Prostate gland (tissue), 2 donors: ENCODE measurements at places on chromosomes 13 and 19.

DNA sequence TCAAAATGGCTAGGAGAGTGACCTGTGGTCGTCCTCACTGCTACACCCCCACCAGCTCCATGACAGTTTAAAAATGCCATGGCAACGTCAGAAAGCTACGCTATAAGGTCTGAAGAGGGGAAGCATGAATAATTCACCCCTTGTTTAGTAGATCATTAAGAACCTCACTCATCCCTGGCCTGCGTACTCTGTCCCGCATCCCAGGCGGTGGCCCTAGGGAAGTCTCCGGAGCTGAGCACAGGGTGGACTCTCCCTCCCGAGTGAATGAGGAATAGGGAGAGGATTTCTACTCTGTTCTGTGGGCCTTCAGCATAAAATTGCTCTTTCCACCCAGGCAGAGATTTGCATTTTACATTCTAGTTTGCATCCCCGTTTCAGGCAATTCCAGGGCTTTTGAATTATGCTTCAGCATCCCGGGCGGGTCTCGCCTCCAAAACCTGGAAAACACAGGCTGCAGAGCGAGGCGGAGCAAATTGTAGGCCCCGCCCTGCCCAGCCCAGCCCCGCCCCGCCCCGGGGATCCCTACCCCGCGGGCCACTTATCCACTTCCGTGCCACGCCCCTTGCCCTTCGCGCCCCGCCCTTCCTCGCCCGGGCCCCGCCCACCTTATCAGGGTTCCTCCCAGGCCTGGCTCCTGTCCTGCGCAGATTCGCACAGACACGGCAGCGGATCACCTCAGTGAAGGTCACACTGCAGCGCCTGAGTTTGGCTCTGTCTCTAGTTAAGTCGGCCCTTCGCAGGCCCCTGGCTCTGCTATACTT is 7.5 kb upstream of the ZNF525 start:
- H3K27ac ChIP-seq = no peak overlapping the region
- no peaks in the 10 kb centered on the region for H3K36me3 ChIP-seq
- no peak overlapping the region for H3K4me3 ChIP-seq
- H3K27me3 ChIP-seq = no peaks in the 10 kb centered on the region

- peak overlapping the region; percentile 73 for H3K27ac ChIP-seq
- peak overlapping the region; percentile 40 for H3K4me3 ChIP-seq
- H3K36me3 ChIP-seq = no peaks in the 10 kb centered on the region
- H3K4me1 ChIP-seq = no peaks in the 10 kb centered on the region
These were observed 1.5 kb downstream of the GPC6 start for GRCh38 chr13:93227878-93228642.

- no peak overlapping the region for H3K27ac ChIP-seq
- H3K4me1 ChIP-seq = no peaks in the 10 kb centered on the region
- no peaks in the 10 kb centered on the region for H3K27me3 ChIP-seq
- DNase-seq = no peak
- no peak overlapping the region for H3K4me3 ChIP-seq
These were observed 777.0 kb upstream of the SLITRK1 start for GRCh38 chr13:84659359-84659661.

DNA sequence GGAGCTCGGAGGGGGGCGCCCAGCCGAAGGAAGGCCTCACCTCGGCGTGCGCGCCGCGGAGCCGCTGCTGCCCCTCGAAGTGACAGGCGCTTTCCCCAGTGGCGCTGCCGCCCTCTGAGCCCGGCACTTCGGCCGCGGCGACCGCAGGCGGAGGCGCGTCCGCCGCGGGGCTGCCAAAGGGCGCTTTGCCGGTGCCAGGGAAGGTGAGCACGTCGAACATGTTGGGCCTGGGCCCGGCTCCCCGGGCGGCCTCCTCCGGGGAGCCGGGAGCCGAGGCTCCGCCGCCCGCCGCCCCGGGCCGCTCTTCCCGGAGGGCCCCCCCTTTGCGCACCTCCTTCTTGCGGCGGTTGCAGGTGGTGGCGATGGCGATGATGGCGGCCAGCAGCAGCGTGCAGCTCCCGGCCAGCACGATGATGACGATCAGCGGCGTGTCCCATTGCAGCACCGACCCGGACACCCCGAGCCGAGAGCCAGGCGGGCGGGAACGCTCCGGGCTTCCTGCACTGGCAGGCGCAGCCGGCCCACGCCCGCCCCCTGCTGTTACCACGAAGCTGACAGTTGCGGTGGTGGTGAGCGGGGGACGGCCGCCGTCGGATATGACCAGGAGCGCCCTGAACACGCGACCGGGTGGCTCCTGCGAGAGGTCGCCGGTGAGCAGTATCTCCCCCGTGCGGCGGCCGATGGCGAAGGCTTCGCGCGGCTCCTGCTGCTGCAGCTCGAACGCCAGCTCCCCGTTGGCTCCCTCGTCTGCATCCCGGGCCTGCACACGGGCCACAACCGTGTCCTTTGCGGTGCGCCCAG is 2.5 kb downstream of the PCDH8 start:
- DNase-seq = no peak
- no peaks in the 10 kb centered on the region for H3K36me3 ChIP-seq
- peaks cover 29% of the 10 kb centered on the region for H3K27me3 ChIP-seq
- peaks cover 3% of the 10 kb centered on the region for H3K4me1 ChIP-seq
- peak overlapping the region; percentile 2 for H3K4me3 ChIP-seq
- H3K27ac ChIP-seq = no peak overlapping the region

DNA sequence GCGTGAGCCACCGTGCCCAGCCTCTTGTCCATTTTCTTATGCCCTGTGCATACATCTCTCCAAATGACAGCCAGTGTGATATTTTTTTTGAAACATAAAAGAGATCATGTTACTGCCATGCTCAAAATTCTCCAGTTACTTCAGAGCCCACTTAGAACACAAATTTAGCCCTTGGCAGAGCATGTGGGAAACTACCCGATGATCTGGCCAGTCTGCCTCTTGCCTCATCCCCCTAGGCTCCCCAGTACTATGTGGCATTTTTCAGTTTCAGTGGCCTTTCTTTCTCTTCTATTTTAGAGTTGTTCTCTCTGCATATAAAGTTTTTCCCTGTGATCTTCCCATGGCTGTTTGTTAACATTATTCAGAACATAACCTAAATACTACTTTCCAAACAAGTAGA is 323.0 kb downstream of the GPC5 start:
- no peaks in the 10 kb centered on the region for H3K27me3 ChIP-seq
- DNase-seq = no peak
- no peaks in the 10 kb centered on the region for H3K36me3 ChIP-seq
- H3K4me3 ChIP-seq = no peak overlapping the region
- H3K4me1 ChIP-seq = no peaks in the 10 kb centered on the region
- H3K27ac ChIP-seq = no peak overlapping the region

DNA sequence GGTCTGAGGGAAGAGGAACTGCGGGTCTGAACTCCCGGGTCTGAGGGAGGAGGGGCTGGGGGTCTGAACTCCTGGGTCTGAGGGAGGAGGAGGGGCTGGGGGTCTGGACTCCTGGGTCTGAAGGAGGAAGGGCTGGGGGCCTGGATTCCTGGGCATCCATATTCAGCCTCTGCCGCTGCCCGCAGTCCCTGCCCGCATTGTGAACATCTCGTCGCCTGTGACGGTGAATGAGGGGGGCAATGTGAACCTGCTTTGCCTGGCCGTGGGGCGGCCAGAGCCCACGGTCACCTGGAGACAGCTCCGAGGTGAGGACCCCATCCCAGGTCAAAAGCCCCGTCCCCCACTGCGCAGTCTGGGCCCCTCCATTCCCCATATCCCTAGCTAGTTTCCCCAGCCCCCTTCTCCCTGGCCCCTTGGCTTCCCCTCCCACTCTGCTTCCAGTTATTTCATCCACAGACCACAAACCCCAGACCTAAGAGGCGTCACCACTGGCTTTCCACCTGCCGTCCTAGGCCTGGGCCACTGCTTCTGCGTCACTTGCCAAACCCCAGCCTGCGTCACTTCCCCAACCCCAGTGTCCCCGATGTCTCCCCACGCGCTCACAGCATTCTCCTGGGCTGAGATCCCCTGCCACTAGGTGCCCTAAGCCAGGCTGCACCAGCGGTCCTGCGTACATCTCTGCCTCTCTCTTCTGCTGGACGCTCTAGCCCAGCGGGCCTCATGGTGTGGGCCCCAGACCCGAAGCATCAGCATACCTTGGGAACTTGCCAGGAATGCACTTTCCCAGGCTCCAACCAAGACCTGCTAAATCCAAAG is 13.9 kb downstream of the IGLON5 start:
- H3K27me3 ChIP-seq = peaks cover 17% of the 10 kb centered on the region
- H3K4me1 ChIP-seq = no peaks in the 10 kb centered on the region
- no peak overlapping the region for H3K4me3 ChIP-seq
- no peaks in the 10 kb centered on the region for H3K36me3 ChIP-seq
- no peak for DNase-seq

DNA sequence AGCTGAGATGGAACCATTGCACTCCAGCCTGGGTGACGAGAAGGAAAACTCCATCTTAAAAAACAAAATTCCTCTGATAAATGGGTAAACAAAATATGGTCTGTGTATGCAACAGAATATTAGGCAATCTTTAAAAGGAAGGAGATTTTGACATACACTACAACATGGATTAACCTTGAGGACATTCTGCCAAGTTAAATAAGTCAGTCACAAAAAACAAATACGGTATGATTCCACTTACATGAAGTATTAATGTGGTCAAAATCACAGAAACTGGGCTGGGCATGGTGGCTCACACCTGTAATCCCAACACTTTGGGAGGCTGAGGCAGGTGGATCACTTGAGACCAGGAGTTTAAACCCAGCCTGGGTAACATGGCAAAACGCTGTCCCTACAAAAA is 3.0 kb upstream of the ZNF444 start:
- H3K4me3 ChIP-seq = no peak overlapping the region
- H3K36me3 ChIP-seq = no peaks in the 10 kb centered on the region
- H3K27ac ChIP-seq = peak overlapping the region; percentile 57
- H3K4me1 ChIP-seq = peaks cover 17% of the 10 kb centered on the region
- DNase-seq = no peak

DNA sequence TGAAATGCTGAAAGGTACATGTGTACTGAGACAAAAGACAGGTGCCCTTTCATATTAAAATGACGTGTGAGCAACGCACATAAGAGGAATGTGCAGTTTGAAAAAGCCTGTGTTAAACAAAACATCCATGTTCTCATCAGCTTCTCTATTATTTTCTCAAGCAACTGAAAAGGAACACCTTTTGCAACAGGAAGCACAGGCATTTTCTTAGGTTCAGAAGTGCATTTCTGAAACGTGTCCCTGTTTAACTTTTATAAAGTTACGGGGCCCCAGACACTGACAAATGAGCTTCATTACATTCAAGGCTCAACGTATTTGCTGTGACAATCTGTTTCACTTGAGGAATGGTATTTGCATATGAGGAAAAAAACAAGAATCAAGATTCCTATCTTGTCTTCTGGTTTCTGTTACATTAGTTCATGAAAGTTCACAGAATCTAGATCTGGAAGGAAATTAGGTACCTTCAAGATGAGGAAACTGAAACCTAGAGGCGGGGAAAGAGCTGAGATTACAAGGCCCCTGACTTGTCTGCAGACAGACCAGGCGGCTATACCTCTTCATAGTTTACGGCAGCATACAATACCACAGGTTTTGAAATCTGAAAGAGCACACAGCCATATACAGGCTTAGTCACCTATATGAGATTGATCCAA is 431.7 kb downstream of the KLF12 start:
- no peaks in the 10 kb centered on the region for H3K4me1 ChIP-seq
- no peaks in the 10 kb centered on the region for H3K27me3 ChIP-seq
- H3K4me3 ChIP-seq = no peak overlapping the region
- H3K36me3 ChIP-seq = no peaks in the 10 kb centered on the region

- no peaks in the 10 kb centered on the region for H3K36me3 ChIP-seq
- peak; percentile 74 for DNase-seq
- H3K27ac ChIP-seq = no peak overlapping the region
- no peaks in the 10 kb centered on the region for H3K4me1 ChIP-seq
- no peaks in the 10 kb centered on the region for H3K27me3 ChIP-seq
These were observed 8.1 kb upstream of the ATG4D start for GRCh38 chr19:10535613-10536012.

DNA sequence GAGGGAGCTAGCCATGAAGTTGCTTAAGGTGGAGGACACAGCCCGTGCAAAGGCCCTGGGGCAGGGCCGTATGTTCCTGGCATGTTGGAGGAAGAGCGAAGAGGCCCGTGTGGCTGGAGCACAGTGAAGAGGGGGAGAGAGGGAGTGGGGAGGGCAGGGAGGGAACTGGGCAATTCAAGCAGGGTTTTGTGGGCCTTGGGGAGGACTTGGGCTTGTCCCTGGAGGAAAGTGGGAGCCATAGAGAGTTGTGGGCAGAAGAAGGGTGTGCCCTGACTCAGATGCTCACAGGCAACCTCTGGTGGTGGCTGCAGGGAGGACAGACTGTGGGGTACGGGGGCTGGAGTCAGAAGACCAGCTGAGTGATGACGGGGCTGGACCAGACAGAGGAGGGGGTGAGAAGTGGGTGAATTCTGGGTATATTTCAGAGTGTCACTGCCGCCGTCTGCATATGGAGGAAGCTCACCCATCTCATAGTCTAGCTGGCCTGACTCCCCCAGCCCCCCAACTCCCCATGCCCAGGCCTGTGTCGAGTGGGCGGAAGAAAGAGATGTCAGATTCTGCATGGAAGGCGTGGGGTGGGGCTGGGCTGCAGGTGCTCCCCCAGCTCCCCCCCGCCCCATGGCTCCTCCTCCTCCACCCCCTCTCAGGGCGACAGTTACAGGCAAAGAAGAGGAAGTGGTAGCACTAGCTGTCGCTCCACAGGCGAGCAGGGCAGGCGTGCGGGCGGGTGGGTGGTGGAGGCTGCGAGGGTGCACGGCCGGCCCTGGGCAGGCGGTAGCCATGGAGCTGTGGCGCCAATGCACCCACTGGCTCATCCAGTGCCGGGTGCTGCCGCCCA is at the start of gene VAV1:
Gene VAV1 (plus strand): TSS at position 681 of the 838 bp plus-strand sequence. CDS start 100 bp downstream, at position 781.
- no peaks in the 10 kb centered on the region for H3K27me3 ChIP-seq
- no peaks in the 10 kb centered on the region for H3K36me3 ChIP-seq
- peak; percentile 27 for DNase-seq
- H3K27ac ChIP-seq = no peak within 1 kb of the TSS
- H3K4me3 ChIP-seq = peak within 1 kb of the TSS; percentile 22

GRCh38 chr13:75415171-75415570 is 66.8 kb downstream of the TBC1D4 start:
- H3K27ac ChIP-seq = no peak overlapping the region
- no peak overlapping the region for H3K4me3 ChIP-seq
- H3K4me1 ChIP-seq = peaks cover 13% of the 10 kb centered on the region
- DNase-seq = no peak
- H3K27me3 ChIP-seq = no peaks in the 10 kb centered on the region

DNA sequence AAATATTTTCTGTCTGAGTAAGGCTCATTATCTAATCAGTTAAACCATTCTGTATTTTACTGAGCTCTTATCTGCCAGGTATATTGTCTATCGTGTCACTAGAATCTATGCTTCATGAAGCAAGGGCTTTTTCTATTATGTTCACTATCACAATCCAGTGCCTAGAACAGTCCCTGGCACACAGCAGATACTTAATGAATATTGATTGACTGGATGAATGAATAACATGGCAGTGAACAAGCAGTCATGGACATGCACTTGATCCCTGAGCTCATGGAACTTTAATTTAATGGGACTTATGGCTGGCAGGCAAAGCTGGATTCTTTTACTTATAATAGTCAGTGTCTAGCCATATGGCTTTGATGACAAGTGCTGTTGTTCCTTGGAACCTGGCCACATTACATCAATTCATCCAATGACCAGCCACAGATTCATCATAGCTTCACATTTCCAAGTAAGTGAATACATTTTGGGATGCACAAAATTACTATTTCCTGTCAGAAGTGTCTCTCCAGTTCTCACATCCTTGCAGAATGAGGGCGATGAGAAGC is 214.8 kb downstream of the COG6 start:
- DNase-seq = no peak
- H3K36me3 ChIP-seq = no peaks in the 10 kb centered on the region
- no peaks in the 10 kb centered on the region for H3K4me1 ChIP-seq
- no peak overlapping the region for H3K27ac ChIP-seq
- H3K4me3 ChIP-seq = no peak overlapping the region
